ENCODE measurements at places on chromosomes 4 and X.

GRCh38 chrX:52574416-52575275 is 57.8 kb upstream of the XAGE1B start:
- peak; percentile 43 for DNase-seq

GRCh38 chr4:99811850-99812249 is 4.8 kb upstream of the DAPP1 start:
- peak; percentile 75 for DNase-seq

- peak; percentile 22 for DNase-seq
These were observed 17.1 kb downstream of the GAK start for GRCh38 chr4:915041-915474.

- no peak for DNase-seq
These were observed 172.5 kb downstream of the TSPAN5 start for GRCh38 chr4:98485816-98486345.

- no peak for DNase-seq
These were observed 36.6 kb downstream of the MAGEE2 start for GRCh38 chrX:75748431-75748830.

GRCh38 chr4:185183622-185184281 is 20.0 kb downstream of the CFAP97 start:
- peak; percentile 96 for DNase-seq

Data from inflammatory macrophage treated with lipopolysaccharide for 1 hour (primary cell).